ENCODE measurements at places on chromosomes 11 and 22.

- no peak for DNase-seq
Observed at GRCh38 chr22:25959818-25960774, 209.2 kb upstream of the SEZ6L start.

DNA sequence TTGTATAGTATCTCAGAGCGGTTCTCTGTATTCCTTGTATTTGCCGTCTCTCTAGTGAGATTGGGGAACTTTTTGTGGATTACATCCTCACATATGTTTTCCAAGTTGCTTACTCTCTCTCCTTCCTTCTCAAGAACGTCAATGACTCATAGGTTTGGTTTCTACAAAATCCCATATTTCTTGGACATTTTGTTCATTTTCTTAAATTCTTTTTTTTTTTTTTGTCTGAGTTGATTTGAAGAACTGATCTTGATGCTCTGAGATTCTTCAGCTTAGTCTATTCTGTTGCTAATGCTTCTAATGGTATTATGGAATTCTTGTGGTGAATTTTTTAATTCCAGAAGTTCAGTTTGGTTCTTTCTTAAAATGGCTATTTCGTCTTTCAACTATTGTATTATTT is 28.4 kb upstream of the SLN start:
- no peak for DNase-seq

DNA sequence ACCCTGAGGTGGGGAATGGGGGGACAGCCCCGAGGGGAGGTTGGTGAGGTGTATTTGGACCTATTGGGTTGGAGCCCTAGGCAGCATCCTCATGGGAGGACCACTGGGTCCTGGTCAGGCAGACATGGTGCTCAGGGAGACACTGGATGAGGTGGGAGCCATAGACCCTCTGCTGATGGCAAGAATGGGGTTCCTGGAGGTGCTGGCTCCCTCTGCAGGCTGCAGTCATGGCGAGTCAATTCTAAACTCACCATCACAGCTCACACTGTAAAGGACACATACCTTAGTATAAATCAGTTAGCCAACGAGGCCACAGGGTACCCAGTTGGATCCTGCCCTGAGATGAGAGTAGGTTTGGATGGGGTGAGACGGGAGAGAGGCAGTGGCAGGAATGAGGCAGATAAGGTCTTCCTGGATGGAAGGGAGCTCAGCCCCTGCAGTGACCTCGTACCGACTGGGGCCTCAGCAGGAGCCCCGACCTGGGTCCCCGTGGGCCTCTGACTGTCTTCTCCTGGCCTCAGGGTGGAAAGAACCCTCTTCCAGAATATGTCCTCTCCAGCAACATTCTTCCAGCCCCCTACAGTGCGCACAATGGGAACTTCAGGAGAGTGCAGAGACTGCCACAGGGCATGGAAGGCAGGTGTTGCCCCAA is 1.7 kb upstream of the GAB4 start:
- DNase-seq = no peak

- no peak for DNase-seq
Observed at GRCh38 chr22:26887916-26888315, 230.5 kb downstream of the MIAT start.

DNA sequence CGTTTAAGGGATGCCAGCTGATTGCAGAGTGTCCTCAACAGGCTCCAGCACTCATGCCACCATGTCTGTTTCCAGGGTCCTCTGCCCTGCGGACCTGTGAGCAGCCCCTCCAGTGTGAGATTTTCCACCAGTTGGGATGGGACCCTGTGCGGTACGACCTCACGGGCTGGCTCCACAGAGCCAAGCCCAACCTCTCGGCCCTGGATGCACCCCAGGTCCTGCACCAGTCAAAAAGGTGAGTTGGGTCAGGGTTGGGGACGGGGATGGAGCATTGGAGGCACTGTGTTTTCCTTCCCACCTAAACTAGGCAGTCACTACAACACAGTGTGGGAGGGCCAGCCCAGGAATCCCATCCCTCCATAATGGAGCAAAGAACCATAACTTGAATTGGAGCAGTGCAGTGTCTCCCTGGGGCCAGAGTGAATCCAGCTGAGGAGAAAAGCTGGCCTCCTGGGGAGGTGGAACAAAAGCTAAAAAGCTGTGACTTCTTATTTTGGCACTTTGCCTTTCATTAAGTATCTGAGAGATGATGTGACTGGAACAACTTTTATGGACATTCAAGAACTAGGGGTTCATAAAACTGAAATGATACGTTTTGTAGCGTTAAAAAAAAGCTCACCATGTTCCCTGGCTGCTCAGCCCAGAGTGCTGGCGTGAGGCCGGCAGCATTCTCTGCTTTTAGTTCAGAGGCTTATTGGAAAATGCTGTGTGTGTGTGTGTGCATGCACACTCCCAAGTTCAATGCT is 101.8 kb downstream of the MYO18B start:
- no peak for DNase-seq

- no peak for DNase-seq
Observed at GRCh38 chr11:10937385-10937771, 79.5 kb upstream of the ZBED5 start.

GRCh38 chr11:128330203-128330602 is 257.2 kb downstream of the ETS1 start:
- DNase-seq = no peak

- DNase-seq = no peak
Observed at GRCh38 chr11:118434123-118434552, 2.2 kb upstream of the KMT2A start.

DNA sequence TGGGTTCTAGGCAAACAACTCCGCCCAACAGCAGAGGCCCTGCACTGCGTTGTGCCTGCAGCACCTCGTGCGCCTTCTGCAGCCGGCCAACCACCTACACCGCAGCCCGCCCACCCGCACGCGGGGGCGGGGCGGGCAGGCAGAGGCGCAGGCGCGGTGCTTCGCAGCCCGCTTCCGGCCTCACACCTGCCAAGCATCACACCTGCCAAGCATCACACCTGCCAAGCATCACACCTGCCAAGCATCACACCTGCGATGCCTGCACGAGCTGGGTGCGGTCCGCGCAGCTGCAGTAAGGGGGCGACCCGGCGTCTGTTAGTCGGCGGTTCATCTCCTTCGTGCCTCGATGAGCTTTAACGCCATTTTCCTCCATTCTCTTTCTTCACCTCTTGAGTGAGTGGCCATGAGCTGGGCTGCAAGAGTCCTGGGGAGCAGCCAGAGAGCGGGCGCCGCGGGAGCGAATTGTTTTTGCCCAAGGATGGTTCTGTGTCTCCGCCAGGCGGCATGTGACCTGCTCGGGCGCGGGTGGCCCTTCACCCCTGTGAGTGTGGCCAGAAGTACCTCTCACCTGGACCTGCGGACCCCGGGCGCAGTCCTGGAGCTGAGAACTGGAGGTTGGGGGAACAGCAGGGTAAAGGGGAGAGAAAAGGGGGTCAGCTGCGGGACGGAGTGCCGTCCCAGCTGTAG is at the start of gene LDHAL6A:
Gene LDHAL6A, plus strand, starts transcription at position 171 of the 687 bp plus-strand sequence. CDS start 825 bp downstream, outside the sequence.
- no peak for DNase-seq

DNA sequence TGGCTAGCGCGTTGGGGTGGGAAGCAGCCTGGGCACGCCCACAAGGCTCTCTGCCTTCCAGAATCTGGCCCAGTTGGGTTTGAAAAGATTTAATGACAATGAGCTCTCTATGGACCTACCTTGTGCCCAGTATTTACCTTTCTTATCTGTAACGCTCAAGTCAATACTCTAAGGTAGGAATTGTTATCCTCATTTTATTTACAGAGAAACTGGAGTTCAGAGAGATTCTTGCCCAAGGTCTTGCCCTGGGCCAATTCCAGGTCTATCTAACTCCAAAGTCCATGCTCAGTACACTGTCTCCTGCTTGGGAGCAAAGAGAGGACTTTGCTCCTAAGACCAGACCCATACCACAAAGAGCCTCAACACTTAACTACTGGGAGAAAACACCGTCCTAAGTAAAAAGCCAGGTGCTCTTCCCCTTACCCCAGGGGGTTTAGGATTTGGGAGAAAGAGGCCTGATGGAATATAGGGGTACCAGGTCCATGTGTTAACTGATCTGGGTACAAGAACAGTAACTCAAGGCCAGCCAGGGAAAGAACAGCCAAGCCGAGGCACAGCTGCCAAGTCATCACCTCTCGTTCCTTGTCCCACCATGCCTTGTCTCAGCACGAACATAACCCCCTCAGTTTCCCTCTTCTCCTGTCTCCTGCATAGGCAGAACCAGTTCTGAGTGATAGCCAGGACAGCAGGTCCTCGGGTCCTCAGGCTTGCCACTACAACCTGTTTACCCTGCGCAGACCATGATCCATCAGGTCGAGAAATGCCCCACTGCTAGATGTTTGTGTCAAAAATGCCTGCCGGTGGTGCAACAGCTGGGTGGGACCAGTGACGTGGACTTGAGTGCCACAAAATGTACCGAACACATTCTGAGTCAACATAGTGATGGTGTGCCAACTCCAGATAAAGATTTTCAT is 14.6 kb downstream of the APOA4 start:
- no peak for DNase-seq

GRCh38 chr22:27250886-27251285 is 550.7 kb downstream of the MN1 start:
- DNase-seq = no peak

DNA sequence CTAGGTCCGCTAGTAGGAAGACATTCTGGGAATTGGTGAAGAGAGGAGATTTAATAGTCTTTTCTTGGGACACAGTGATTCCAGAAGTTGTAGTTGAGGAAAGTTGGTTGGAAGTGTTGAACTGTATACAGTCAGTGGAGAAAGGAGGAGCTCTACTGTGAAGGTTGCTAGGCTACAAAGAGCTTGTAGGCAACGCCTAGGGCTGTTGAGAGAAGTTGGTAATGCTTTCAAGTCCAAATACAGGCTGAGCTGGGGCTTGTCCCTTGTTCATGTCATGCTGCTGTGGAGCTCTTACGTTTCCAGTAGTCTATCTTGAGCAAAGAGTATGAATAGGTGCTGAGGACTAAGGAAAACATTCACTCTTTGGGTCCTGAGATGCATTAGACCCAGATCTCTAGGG is 1.1 kb downstream of the TBCEL start:
- DNase-seq = no peak

DNA sequence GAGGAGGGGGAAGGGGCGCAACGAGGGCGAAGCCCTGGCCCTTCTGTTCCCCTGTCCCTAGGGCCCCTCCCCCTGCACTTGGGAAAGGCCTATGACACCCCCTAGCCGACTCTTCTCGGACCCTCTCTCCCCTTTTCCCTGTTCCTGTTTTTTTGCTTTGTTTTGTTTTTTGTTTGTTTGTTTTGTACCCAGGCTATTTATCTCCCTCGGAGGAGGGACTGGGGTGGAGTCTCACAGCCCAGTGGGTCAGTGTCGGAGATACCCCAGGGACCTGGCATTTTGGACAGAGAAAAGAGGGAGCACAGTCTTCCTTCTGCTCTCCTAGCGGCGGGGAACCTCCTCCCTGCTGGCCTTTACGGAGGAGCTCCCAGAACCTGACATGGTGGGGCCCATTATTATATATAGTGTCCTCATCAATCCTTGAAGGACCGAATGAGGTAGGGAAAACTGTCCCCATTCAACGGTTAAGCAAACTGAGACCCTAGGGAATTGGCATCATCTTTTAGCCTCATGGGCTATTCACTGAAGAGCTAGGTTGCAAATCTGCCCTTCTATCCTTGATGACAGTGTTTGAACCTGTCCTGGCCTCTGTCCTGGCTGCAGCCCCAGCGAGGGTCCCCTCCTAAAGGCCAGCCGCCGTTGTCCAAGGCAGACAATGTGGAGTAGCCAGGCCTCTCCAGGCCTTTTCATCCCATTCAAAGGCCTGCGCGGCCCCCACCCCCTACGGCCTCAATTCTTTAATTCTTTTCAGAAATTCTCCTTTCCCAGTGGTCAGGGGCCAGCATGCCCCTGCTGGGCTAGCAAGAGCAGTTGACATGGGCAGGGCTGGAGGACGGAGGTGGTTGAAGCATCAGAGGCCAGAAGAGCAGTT is 911 bp downstream of the EMID1 start:
- DNase-seq = no peak

GRCh38 chr22:44702479-44703198 is 635 bp downstream of the PRR5 start:
- DNase-seq = no peak

DNA sequence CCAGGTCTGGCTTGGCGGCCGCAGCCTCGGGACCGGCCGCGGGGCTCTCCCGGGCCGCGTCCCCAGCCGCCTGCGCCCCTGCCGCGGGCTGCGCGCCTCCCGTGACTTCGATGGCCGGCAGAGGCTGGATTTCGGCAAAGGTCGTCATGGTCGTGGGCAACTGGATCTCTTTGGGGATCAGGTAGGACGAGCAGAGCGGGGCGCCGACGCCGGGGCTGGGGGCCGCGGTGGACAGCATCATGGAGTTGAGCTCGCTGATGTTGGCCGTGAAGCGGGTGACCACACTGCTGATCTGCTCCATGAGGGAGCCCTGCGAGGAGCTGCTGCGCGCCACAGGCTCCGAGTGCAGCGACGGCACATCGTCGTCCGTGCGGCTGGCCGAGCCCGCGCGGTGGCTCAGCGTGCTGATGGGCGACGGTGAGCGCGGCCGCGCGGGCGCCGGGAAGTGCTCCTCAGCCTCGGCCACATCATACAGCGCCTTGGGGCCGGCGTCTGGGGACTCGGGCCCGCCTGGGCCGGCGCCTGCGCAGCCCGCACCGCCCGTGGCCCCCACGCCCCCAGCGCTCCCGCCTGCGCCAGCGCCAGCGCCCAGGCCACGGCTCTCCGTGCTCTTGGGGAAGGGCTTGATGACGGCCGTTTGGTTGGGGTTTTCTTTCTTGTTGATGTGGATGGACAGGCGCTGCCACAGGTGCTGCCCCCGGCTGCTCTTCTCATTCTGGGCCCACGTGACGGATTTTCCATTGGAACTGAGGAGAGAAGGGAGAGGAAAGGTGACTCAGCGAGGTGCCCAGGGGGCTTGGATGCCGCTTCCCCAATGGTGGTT is 171.4 kb upstream of the CTSC start:
- no peak for DNase-seq

- no peak for DNase-seq
Observed at GRCh38 chr11:91872243-91872642, 352.4 kb upstream of the FAT3 start.

GRCh38 chr22:29834046-29834445 is 4.0 kb downstream of the ASCC2 start:
- DNase-seq = no peak

DNA sequence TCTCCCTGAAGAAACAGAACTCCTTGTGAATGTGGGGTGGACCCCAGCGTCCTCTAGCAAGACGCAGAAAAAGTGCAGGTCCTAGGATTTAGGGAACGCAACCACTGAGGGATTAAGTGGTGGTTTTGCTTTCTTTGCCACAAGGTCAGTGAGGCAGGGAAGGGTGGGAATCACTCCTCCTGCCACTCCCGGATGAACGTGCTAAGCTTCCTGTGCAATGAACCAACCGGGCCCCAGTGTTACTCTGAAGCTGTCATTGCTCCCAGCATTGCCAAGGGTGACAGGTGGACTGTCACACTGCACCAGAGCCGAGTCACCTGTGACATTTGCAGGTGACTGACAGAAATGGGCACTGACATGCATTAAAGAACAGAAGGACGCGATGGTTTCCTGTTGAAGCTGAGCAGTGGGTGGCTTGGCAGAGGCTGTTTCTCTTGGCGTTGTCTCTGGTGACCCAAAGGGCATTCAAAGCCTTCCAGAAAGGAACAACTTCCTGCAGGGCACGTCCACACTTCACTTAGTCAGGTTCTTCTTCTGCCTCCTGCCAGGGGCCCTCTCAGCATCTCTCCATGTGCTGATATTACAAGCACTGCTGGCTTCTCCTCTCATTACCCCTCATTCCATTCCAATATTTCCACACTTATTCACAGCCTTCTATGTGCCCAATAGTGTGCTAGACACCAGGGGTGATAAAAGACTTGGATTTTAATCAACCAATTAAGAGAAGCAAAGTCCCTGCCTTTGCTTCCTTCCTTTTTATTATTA is 9.7 kb downstream of the KIRREL3 start:
- DNase-seq = no peak

Data from hypothalamus (tissue), 51 donors.